Skeletal muscle cell (primary cell): ENCODE measurements at places on chromosomes 12 and 14.

GRCh38 chr14:100575266-100575995, 11.8 kb downstream of the BEGAIN start:
- DNase-seq, result no peak

GRCh38 chr12:121577443-121578180, 3.2 kb downstream of the KDM2B start:
- no peak for DNase-seq

- DNase-seq, result no peak
These were observed 240.1 kb upstream of the ARHGAP5 start for GRCh38 chr14:31837031-31837430.

GRCh38 chr12:12685305-12685704, 10.7 kb downstream of the GPR19 start:
- DNase-seq, result no peak

DNA sequence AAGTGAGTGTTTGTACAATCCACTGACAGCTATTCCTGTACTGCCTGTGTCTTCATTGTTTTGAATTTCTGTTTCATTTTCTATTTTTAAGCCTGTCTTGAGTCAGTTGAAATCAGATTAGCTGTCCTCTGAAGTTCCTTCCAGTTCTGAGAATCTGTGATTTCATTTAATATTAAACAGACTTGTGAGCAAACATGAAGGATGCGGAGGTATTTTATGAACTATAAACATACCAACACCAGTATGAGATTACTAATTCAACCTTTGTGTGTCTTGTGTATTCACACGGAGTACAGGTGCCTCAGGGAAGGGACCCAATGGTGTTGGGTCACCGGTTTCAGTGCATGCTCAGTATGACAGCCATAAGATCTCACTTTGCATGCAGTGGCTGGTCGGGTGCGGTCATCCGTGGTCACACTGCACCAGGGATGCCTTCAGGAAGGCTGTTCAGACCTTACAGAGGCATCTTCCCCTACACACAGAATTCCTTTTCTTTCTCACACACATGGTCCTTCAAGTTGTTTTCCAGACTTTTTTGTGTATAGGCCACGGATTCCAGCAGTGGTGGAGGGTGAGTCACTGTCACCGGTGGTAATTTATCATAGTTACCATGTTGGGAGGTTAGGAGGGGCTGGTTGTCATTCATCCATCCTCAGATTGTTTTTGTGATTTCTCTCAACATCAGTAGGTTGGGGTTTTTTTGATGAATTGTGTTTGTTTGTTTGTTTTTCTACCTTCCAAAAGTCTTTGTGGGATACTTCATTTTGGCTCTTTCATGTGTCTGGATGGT, 103.0 kb upstream of the SFSWAP start:
- no peak for DNase-seq

- no peak for DNase-seq
These were observed 17.5 kb downstream of the STON2 start for GRCh38 chr14:81382517-81383225.

GRCh38 chr12:67531501-67531900, 117.0 kb upstream of the DYRK2 start:
- no peak for DNase-seq

DNA sequence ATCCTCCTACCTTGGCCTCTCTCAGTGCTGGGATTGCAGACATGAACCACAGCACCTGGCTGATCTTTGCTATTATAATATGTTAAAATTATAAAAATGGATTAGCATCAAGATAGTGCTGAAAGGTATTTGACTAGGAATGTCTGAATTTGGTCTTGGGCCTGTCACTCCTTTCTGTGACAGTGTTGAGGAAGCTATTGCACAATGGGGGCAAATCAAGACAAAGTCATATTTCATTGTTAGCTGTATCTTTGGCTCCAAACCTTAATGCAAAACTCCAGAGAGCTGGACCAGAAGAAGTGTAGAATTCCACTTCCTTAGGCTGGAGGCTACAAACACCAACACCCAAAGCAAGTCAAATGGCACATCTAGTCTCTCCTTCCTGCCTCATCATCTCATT, 42.2 kb downstream of the ZCRB1 start:
- DNase-seq, result no peak

GRCh38 chr14:95895720-95896119, 19.1 kb downstream of the TUNAR start:
- no peak for DNase-seq

DNA sequence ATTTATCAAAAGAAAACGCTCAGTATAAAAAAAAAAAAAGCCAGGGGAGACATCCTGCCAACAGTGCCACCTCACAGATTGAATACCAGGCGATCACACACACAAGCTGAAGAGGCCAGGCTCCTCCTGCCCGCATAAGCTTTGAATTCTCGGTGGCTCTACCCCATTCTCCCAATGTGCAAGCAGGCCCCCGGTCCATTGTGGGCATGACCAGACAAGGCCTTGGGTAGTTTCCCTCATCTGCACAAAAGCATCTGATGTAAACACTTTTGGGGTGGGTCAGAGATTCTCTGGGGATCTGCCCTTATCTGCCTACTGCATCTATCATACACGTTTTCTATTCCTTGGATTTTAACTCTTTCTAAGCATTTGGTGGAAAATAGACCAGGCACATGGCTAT, 16.2 kb downstream of the KLRF2 start:
- no peak for DNase-seq

- no peak for DNase-seq
These were observed 100.3 kb downstream of the LRIG3 start for GRCh38 chr12:58819985-58820384.

DNA sequence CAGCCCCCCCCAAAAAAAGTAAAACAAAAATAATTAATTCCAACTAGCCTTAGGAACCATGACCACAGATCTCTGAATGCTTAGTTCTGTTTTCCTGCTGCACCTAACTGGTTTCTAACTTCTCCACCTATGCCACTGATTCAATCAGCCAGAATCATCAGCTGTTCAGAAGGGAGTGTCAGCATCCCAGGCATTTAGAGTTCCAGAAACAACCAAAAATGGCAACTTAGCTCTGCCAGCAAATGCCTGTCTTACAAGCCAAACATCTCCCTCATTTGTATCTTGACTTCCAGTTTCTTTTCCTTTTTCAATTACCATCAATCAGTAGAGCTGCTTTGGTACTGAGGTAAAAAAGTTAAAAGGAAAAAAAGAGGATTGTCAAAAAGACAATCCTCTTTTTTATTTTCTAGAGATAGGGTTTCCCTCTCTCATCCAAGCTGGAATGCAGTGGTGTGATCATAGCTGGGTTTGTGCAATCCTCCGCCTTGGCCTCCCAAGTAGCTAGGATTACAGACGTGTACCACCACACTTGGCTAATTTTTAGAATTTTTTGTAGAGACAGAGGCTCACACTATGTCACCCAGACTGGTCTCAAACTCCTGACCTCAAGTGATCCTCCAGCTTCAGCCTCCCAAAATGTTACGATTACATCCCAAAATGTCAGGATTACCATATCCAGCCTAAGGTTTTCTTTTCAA, 45.2 kb upstream of the ISM2 start:
- no peak for DNase-seq

DNA sequence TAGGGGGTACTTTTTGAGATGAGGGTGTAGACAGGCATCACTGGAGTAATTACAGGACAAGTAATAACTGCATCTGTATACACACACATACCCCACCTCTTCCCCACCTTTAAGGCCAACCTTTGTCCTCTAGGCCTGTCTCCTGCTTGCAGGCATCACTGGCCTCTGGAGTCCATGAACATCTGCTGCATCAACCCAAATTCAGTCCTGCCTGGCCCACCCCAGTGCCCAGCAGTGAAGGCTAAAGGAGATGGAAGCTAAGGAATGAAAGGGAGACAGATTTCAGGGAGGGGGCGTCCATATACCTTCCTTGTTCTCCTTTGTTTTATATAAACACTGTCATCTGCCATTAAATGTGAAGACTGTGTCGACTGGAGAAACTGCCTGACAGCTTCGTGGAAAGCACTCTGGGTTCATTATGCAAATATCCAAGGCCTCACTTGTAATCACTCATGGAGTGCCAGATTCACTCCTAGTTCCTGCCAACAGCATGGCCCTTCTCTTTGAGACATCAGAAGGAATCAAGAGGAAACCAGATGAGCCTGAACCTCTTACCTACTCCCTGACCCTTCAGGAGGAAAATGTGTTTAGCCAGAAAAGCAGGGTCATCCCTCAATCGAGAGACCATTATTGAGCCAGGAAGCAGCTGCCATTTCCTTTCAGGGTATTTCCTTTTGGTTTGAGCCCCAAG, 64.4 kb downstream of the SERPINA3 start:
- DNase-seq, result no peak

DNA sequence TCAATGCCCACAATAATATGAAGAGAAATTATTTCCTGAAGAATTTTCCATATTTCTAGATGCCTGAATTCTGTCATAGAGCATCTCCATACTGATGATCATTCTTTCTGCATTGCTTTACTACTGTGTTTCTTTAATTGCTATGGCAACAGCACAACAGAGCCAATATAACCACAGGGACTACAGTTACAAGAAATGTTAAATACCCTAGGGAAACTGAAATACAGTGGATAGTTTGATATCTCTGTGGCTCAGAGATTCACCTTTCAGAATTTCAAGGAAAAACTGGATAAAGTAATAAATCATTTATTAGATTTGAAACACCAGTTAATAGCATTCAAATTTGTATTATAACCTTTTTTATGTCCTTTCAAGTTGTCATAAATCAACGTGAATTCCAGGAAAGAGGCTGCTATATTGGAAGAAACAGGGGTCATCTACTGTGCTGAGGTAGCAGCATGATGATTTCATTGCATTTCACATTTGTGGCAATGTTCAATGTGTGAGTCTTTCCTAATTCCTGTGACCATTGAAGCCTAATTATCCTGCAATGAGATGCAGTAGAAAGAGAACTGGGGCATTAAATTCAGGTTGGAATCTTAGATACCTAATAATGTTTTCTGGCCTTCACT, 267.1 kb downstream of the LRFN5 start:
- DNase-seq, result peak; percentile 43

GRCh38 chr14:63535918-63536317, 7.3 kb downstream of the PPP2R5E start:
- no peak for DNase-seq

DNA sequence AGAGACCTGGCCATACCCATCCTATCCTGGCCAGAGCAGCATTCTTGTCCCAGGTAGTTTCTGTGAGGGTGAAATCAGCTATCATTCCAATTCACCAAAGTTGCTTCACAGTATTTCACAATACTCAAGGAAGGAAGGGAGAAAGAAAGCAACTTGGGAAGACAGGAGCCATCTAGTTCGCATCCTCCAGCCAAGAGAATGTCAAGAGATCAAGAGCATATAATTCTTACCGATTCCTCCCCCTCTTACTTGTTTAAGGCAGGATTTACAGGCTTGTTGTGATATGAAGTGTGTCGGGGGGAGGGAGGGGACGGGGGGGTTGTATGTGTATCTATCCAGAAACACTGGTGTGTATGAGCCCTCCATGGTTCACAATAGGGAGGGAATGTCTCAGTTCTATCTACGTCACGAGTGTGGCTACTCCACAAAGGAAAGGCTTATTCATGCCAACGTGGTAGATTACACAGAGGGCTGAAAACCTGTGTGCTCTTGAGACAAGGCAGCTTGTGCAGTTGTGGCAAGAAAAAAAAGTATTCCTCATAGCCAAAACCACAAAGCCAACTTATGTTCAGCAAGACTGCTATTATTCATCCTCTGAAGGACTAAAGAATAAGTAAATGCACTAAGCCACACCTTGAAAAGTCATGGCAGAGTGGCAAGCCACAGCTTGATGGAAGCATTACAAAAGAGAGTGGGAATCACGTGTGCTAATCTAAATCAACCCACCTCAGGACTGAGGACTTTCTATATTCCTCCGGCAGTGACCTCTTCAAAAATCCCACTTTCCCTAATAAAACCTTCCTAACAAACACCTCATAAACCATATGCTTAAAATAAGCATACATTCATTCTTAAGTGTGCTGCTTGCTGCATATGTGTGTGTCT, 35.0 kb downstream of the CORO1C start:
- DNase-seq, result peak; percentile 98

GRCh38 chr12:43758247-43758727, 303 bp downstream of the PUS7L start:
- no peak for DNase-seq

DNA sequence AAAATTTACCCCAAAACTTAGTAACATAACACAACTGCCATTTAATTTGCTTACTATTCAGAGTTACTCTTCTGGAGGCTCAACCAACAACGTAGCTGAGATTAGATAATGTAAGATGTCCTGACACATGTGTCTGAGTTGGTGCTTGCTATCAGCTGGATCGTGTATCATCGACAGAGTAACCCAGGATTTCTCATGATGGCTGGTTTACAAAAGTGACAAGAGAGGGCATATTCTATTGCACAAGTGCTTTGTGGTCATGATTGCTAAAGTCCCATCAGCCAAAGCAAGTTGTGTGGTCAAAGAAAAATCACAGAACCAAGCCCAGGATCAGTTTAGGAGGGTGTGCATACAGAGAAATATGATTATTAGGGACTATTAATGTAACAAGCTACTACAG, 73.4 kb downstream of the CAPZA3 start:
- no peak for DNase-seq

- no peak for DNase-seq
These were observed 26.6 kb upstream of the GALNT9 start for GRCh38 chr12:132355742-132356681.

DNA sequence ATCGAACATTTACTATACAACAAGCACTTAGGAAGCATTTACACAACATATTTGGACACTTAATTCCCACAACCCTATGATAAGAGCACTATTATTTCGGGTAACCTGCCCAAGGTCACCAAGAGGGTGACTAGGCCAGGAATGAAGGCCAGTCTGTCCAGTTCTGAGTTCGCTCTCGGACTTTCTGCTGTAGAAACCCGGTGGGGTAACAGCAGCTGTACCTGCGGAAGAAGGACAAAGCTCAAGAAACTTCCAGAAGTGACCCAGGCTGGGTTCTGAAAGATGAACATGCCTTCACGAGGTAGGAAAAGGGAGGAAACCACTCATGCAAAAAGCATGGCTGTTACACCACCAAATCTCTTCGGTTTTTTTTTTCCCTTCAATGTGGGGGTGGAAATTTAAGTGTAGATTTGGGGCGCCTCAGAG, 10.8 kb downstream of the PLA2G1B start:
- DNase-seq, result no peak

GRCh38 chr14:65141523-65141922, 39.2 kb upstream of the MAX start:
- DNase-seq, result no peak

DNA sequence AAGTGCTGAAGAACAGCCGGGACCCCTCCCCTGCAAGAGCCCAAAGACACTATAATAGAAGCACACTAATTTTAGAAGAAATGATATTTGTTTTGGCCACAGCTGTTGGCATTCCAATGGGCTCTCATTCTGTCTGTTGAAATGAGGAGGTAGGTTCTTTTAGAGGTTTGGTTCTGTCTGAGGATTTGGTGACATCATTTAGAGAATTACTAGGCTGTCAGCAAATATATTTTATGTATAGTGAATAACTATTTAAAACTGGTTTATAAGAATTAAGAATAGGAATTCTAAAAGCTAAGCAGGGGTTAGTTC, 200.7 kb upstream of the SLC38A2 start:
- no peak for DNase-seq

DNA sequence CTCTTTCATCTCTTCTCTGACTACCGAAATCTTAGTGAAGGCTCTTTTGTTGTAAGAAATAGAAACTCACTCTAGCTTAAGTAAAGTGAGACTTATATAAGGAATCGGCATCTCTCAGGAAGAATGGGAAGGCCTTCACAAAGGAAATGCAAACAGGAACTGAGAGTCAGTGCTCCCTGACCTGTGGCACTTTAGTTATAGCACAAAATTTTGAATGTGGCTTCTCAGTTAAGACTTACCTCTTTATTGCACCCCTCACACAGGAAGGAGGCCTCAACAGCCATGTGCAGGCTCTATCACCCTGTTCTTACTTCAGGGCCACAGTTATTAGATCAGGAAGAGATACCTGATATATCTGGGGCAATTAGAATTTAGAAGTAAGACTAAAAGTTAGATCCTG, 224.7 kb upstream of the EGLN3 start:
- no peak for DNase-seq
